ENCODE measurements at places on chromosomes 2 and 18.

- DNase-seq: no peak
Observed at GRCh38 chr18:3248062-3248657, 559 bp downstream of the MYL12A start.

- DNase-seq: no peak
Observed at GRCh38 chr2:47221039-47221438, 65.9 kb upstream of the STPG4 start.

DNA sequence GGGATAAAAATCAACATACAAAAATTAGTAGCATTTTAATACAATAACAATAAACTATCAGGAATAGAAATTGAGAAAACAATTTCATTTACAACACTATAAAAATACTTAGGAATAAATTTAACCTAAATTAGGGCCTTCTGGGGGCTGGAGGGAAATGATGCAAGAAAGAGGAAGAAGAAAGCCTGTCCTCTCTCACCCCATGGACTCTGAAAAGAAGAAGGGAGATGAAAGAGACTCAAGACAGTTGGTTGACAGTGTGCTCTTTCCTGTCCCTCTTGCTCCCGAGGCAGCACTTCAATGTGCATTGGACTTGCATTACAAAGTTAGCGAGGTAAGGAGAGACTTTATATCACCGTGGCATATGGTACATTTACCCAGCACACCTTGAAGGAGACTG, 88.5 kb downstream of the VAPA start:
- DNase-seq: no peak

- DNase-seq: no peak
Observed at GRCh38 chr18:45666520-45666919, 51.2 kb downstream of the SLC14A2 start.

GRCh38 chr2:187214306-187214705, 233.7 kb downstream of the CALCRL start:
- DNase-seq: no peak

- DNase-seq: no peak
Observed at GRCh38 chr2:237132799-237133198, 47.1 kb downstream of the COPS8 start.

- DNase-seq: no peak
Observed at GRCh38 chr2:128690431-128690830, 371.8 kb upstream of the HS6ST1 start.

DNA sequence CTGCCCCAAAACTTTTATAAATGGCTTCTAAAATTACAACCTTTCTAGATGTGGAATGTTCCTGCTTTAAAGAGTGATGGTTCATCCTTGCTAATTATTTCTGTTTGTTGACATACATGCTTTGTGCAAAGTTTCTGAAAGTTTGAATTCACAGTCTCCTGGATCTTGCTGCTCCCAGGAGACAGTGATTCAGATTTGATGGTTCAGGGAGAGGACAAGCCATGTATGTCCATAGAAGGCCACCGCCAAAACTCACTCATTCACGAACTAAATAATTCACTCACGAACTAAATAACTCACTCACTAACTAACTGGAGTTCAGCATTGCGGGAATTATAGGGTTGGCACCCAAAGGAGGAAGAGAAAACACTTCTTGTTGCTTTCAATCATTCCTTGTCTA, 416.5 kb upstream of the ZEB2 start:
- no peak for DNase-seq

- DNase-seq: no peak
Observed at GRCh38 chr2:74513605-74514367, 464 bp upstream of the TLX2 start.

GRCh38 chr2:56288838-56289580, 105.2 kb downstream of the CCDC85A start:
- peak; percentile 15 for DNase-seq

- no peak for DNase-seq
Observed at GRCh38 chr2:155250800-155251199, 552.3 kb downstream of the KCNJ3 start.

DNA sequence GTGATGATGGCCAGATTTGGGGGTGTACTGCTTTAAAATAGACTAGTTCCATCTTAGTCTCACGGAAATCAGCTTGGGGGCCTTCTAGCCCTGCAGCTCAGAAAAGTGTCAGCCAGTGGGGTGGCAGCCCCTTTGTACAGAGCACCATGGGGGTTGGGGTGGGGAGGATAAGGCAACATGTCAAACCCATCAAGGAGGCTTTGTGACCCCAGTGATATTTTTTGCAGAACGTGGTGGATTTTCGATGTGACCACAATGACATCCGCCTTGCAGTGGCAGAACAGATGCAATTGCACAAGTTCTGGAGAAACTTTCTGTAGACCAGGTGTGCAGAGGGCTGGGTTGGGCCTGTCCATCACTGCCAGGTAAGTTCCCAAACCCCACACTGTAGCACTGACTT, 3.0 kb upstream of the CD8A start:
- no peak for DNase-seq

DNA sequence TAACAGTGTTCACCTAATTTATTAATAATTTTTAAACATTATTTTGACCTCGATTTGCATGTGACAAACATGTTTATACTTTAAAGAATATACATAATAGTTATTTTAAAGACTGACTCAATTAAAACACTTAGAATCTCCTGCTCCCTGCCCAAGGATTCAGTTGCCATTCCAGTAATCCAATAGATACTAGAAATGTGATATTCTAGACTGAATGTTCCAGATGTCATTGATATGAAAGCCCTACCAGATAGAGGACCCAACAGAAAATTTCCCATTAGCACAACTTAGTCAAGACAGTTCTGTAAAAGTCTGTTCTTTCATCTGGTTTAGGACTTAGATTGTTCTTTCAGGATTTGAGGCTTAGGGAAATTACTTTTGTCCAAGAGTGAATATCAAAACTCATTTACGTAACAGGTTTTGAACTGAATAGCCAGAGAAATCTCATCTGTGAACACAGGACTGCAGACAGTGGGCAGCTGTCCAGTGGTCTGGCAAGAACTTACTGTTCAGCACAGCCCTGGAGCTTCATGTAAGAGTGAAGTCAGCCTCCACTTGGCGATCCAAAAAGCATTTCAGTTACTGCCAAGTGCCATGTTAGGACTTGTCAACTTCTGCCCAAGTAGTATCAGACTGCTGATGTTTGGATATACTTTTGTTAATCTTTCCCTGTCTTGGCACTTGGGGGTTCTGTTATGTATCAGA, 77.5 kb downstream of the OSBPL6 start:
- DNase-seq: no peak

DNA sequence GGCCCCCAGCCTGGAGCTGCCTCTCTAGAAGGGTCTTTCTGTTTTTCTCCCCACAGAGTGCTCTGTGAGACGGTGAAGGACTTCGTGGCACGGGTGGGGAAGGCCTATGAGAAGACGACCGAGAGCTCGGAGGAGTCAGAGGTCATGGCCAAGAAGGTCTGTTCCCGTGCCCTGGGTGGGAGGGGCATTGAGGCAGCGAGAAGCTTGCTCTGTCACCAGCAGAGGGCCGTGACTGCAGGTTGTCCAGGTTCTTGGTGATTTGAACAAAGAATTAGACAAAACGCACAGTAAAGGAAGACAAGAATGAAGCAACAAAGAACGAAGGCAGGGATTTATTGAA, 93.9 kb downstream of the DGKD start:
- no peak for DNase-seq

- DNase-seq: no peak
Observed at GRCh38 chr18:59874166-59874565, 25.6 kb upstream of the PMAIP1 start.

DNA sequence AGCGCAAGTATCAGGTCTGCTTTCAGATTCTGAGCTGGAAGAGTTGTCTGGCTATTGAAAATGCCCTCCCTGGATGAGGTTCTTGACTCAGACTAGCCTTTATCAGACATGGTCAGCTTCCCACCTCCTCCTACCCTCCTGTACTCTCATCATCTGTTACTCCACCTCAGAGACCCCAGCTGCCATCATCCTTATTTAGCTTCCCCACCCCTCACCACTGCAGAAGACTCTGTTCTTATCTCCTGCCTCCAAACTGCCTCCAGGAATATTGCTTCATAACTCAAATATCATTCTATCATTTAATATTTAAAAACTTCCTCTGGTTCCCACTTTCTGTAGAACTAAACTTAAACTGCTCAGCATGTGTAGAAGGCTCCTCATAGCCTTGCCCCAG, 31.1 kb upstream of the PPP3R1 start:
- DNase-seq: no peak

GRCh38 chr2:209960045-209960444, 42.4 kb upstream of the RPE start:
- no peak for DNase-seq

DNA sequence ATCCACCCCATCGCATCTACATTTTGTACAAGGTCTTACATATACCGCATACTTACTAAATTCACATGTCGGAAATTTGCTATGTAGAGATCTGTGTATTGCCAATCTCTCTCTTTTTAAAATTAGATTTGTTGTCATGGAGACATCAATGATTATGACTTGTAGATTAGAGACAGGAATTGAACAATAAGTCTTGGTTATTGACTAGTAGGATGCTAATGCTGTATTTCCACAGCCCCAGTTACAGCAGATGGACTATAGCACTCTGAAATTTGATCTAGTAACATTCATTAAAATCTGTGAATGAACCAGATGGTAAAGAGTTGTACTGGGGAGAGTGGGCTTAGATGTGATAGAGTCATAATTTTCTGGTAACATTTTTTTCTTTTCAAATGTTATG, 805.7 kb downstream of the SLC4A3 start:
- DNase-seq: no peak

DNA sequence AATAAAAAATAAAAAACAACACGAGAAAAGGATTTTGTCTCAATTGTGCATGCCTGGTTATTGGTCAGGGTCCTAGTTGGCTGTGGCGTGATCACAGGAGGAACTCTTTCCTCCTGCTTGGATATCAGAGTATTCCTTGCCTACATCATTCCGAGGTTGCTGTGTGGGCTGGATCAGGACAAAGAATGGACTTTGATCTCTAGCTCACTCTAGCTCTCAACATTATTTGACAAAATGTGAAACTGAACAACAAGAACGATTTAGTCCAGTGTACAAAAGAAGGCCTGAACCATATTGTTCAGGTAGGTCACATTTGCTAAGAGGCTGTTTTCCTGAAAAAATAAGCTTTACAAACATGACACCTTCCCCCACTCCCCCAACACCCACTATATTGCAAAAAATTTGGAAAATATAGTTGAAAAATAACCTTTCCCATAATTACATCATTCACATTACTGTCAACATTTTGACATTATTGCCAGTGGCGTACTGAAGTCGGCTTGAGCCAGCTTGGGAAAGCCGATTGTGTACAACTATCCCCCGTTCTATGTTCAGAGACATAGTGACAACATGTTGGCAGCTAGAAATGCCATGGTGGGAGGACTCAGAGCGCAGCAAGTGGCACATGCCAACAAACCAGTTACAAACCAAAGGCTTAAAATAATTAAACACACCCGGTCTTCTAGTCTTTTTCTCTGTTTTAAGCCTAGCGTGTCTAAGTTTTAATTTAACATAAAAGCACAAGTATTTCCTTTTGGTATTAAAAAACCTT, 179.0 kb downstream of the LPIN1 start:
- DNase-seq: no peak

- no peak for DNase-seq
Observed at GRCh38 chr2:191847764-191848163, 876 bp upstream of the CAVIN2 start.

GRCh38 chr2:101559551-101559950, 84.6 kb upstream of the RFX8 start:
- DNase-seq: no peak

DNA sequence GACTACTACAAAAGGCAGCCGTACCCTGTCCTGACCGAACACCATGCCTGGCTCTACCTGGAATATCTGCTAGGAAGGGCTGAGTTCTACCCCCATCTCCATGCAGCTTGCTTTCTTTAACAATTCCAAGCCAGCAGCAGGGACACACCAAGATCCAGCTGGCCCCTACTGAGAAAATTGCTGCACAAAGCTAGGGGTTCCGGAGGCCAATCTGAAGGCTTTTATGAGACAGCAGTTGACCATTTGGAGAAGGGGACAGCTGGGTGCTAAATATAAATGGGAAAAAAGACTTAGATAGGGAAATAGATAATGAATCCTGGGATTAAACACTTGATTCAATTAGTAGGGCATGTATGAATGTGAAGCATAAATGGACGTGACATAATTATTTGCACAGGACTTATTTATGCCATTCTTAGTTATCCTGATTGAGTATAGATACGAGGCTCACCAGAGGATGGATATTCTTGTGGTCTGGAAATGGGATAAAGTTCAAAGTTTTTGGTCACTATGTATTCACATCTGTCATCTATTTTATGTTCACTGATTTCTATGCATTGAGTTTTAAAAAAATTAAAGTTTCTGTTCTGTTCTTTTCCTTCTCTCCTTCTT, 204.0 kb downstream of the ZNF521 start:
- no peak for DNase-seq

DNA sequence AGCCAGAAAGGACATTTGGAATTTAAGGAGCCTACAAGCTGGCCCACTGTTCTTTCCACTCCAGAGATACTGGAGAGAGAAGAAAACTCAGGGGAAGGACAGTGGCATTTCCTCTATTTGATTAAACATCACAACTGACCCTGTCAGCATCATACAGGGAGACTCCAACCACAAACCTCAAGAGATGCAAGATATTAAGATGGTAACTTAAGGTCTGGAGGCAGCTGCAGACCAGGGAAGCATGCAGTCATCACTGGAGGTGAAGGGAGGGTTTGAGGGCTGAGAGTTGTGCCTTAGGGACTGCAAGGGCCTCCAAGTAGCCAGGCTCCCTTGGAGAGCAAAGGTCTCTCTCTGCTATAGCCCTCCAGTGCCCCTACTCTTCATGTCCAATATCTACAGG, 67.4 kb downstream of the RNF152 start:
- DNase-seq: no peak

- DNase-seq: no peak
Observed at GRCh38 chr2:237448171-237448570, 34.2 kb upstream of the COL6A3 start.

GRCh38 chr2:71603851-71604725, 150.7 kb downstream of the DYSF start:
- no peak for DNase-seq

- no peak for DNase-seq
Observed at GRCh38 chr18:2515908-2516625, 55.2 kb downstream of the METTL4 start.

DNA sequence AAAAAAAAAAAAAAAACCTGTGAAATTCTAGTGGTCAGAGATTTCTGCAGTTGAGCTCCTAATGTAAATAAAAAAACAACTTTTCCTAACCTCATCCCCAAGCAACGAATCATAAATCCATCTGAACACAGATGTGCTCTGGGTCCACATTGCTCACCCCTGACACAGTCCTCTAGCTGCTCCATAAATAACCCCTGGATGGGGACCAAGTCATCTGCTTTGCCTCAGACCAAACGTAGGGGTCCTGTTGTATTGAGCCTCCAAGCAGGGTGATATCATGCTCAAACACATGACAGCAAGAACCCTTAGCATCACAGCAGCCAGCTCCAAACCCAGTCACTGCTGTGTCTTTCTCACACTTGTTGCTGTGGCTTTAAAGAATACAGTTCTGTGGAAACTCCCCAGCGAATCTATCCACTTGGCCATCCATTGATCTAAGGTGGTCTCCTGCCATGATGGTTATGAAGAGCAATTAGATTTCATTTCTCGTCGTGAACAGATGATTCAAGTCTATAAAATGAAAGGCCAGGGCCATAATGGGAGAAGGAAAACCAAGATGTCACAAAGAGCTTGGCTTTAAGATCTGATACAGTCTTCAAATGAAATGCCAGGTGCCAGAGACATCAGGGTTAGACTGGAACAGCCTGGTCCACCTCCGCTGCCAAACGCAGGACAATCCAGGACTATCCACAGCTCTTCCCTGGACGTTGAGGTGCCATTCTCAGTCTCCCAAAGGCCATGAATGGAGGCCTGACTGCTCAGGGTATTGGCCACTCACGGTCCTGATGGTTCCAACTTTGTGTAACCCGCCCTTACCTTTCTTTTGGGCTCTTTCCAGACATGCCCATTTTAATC, 39.0 kb downstream of the TBC1D8 start:
- DNase-seq: no peak
